ENCODE measurements at places on chromosomes 3 and 15.

GRCh38 chr15:70479056-70479455, 284.3 kb downstream of the UACA start:
- no peak for DNase-seq

GRCh38 chr3:114253505-114253904, 16.1 kb upstream of the ZNF80 start:
- no peak for DNase-seq

DNA sequence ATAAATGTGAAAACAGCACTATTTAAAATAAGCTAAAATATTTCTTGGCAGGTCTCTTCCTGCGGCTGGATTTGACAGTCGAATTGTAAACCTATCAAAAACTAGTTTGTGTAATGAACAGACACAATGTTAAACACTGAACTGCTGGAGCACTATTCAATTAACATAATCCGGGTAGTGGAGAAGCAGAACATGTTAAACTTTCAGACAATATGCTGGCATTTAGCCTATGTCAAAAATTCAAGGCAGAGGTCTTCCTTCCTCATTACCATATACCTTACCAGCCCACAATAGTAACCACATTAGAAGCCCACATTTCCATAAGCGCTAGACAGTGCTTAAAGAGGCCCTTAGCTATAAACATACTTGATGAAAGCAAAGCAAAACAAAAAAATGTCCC, 1042.9 kb downstream of the ROBO1 start:
- DNase-seq, result no peak

DNA sequence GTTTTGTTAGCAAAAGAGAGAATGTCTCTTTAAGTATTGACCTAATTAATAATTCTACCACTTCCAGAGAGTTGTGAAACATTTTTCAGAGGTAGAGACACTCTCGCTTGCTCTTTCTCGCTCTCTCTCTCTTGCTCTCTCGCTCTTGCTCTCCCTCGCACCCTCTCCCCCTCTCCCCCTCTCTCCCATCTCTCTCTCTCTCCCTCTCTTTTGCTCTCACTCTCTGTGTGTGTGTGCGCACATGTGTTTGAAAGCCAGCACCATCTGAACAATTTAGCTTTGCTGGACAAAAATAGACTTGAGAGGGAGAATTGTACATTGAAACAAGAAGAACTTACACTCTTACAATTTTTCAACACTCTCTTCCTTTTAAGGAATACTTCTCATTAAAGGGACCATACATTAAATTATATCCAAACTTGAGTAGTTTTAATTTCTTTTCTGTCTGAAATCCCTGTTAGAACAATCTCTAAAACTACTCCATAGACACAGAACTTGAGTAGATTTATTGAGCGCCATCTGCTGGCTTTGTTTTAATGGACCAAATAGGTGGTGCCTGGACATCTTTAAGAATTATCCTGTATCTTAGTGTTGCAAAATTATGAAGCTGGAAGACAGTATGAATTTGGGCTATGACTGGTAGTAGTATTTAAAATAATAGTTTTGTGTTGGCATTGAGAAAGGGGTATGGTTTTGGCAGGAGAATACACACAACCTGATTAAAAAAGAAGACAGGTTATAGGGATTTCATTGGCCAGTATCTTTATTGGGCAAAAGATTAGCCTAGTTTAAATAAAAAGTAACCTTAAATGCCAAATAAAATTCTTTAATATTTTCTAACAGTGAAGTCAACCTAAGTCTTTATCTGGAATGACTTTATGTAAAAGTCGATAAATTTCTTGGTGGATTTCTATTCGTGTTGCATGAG, 124.6 kb downstream of the AKAP13 start:
- peak; percentile 16 for DNase-seq

DNA sequence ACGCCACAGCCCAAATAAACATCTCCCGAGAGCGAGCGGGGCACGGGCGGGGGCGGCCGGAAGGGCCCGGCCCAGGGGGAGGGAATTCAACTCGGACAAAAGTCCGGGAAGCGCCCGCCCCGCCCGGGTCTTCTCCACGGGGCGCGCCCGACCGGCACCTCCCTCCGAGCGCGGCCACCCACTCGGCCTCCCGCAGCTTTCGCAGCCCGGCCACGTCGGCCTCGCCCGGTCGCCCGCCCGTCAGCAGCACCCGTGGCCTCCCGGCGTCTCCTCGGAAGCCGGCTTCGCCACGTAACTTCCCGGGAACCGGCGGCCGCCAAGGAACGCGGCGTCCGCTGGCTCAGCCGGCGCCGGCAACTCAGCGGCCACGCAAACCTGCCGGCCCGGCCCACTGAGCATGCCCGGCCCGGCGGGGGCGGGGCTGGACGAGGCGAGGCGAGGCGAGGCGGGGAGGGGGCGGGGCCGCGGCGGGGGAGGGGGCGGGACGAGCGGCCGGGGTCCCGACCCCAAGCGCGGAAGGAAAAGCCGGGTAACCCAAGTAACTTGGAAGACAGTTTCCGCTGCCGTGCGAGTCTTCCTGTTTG, at the start of gene TJP1:
Gene TJP1, minus strand, starts transcription at position 369 of the 584 bp plus-strand sequence. CDS start 440 bp downstream, outside the sequence.
- no peak for DNase-seq

- no peak for DNase-seq
Measured at GRCh38 chr3:171569571-171570132, 109.4 kb upstream of the TNIK start.

DNA sequence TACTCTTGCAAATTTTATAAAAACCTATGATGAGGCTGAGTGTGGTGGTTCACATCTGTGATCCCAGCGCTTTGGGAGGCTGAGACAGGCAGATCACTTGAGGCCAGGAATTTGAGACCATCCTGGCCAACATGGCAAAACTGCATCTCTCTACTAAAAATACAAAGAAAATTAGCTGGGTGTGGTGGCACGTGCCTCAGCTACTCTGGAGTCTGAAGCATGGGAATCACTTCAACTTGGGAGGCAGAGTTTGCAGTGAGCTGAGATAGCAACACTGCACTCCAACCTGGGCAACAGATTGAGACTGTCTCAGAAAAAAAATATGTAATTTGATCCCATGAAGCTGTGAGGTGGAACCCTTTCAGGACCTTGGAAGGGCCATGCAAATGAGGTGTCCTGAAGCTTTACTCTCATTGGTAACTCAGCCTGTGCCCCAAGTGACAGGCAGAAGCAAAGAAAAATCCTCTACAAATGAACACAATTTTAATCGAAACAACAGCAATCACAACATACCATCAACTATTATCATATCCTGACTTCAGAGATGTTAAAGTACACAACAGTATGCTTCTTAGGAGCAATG, 84.6 kb upstream of the CDV3 start:
- DNase-seq, result no peak

GRCh38 chr3:135034891-135035440, 239.9 kb downstream of the EPHB1 start:
- no peak for DNase-seq

DNA sequence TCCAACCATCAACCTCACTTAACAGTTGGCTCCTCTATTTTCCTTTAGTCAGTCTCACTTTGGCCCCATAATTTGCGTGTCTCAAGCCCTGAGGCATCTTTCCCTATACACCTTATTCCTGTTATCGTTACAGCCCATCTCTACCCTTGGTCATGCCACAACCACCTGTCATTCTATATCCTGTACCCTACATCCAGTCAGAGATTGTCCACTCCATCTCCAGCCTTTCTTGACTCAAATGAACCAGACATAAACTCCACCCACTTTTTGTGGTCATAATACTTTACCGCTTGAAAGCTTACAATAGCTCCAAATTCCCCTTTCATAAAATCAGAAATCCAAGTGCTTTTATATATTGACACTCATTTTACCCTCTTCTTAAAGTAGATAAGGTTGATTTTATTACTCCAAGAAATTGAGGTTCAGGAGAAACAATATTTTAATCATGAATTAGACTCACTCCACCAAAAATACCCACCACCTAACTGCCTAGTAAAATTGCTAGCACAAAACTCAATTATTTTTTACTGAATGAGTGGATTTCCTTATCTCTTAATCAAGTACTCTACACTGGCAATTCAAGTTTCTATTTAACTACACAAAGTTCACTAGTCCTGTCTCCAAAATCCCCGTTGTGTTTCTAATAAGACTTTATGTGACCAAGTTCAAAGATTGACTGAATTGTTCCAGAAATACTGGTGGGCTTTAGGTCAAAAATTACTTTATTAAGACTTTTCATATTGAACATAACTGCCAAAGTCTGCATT, 9.1 kb downstream of the CCR4 start:
- no peak for DNase-seq

DNA sequence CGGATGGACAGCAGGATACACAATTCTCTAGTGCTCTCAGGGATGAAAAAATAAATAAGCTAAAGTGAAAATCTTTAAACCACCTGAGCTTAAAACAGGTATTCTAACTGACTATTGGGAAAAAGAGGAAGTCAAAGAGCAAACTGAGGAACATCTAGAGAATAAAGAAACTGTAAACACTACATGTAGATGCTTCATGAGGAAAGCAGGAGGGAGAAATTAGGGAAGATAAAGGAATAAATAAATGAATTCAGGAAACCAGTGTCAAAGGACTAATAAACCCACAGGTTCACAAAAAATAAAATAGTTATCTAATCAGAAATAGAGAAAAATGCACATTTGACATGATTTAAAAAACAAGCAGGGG, 525 bp upstream of the MCCC1 start:
- DNase-seq, result no peak
